ENCODE measurements at places on chromosomes 7 and 10. TPM values are rescaled to one million over a fixed set of nuclear protein-coding genes. Genes with fewer than 3 reads are reported as not detected.

GRCh38 chr7:158111906-158112570, 475.6 kb downstream of the PTPRN2 start:
- DNase-seq = no peak

- DNase-seq = no peak
Measured at GRCh38 chr7:131720703-131721102, 164.3 kb upstream of the PODXL start.

DNA sequence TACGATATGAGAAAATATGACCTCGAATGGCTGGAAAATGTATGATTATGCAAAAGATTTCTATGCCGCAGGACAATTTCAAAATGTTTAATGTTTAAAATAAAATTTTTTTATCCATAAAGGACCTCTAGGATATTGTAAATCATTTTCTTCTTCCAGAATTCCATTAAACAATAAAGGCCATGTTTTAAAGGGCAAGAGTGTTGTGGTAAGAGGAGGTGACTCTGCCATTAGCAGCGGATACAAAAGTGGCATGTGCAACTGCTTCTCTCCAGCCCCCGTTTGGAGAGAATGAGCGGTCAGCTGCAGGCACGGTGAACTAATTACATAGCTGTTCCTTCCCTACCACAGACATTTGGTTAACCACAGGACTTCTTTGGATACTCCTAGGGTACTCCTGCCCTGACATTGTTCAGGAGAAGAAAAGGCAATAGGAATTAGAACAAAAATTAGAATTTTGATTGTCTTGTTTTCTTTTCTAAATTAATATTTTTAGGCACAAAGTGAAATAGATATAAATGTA, 63.8 kb downstream of the HBP1 start:
- no peak for DNase-seq

DNA sequence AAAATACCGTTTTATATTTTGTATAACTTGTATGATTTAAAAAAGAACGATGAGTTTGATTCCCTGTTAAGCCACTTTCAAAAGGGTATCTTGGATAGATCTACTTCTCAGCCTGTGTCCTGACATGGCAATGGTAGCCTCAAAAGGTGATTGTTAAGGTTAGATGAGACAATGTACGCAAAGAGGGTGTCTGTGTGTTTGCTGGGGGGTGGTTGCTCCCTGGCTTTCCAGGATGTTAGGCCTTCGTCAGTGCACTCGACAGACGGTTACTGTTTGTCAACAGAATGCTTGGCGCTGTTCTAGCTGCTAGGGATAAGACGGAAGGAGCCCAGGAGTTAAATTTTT, 90.3 kb downstream of the NEURL1 start:
- DNase-seq = no peak

GRCh38 chr7:35758421-35758820, 42.4 kb upstream of the SEPTIN7 start:
- peak; percentile 11 for DNase-seq

DNA sequence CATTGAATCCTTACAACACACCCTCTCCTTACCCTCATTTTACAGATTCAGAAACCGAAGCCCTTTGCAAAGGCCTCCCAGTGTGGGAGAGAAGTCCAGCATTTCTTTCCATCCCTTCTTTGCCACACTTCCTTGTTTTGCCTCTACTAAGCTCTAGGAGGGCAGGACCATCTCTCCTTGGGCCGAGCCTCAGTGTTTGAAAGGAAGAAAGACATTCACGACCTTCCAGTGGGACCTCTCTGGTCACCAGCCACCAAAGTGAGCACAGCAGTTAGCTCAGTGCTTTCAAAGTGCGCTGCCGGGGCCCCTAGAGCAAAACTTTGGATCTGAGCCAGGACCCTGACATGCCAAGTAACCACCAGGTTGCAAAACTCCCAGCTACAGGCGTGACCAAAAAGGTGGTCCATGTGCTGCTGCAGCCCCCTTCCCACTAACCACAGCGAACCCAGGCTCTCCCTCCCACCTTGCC, 12.4 kb downstream of the CTBP2 start:
- DNase-seq = no peak

DNA sequence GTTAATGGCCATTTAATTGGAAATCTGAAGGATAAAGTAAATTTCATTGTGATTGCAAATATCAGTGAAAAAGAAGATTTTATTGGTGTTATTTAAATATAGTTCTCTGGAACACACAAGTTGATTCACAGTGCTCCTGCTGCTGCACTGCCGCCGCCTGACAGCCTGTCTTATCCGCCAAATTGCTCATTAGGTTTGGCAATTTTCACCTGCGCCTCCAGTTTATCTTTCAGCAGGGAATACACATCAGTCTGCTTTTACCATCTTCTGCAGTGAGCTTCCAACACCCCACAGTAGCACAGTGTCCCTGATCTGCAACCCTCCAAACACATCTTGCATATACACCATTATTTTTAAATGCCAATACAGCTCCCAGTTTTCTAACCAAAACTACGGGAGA, 308.3 kb downstream of the PARD3 start:
- no peak for DNase-seq

DNA sequence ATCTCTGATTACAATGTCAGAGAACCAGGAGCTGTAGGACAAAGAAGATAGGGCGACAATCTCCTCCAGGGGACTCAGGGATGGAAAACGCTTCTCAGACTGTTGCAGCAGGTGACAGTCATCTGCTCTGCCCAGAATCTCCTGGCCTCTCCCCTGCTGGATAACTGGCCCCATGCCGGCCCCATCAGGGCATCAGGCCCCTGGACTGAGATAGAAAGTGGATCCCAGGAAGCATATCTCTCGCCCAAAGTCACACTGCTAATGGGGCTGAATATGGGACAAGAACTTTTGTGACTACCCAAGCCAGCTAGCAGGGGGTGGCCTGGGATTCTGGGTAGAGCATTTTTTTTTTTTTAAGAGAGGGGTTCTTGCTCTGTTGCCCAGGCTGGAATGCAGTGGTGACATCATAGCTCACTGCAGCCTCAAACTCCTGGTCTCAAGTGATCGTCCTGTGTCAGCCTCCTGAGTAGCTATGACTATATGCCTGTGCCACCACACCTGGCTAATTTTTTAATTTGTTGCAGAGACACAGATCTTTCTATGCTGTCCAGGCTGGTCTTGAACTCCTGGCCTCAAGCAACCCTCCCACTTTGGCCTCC, 20.5 kb upstream of the MLXIPL start:
- no peak for DNase-seq

PDZD7 gene
- 1.8 TPM for total RNA-seq

PHYH gene
- total RNA-seq = 15.1 TPM

A1CF gene
- not detected for total RNA-seq

Measured in OCI-LY7 (cell line).